ENCODE measurements at places on chromosomes 11 and 22.

GRCh38 chr11:15523543-15523942, 408.8 kb downstream of the INSC start:
- DNase-seq: no peak

DNA sequence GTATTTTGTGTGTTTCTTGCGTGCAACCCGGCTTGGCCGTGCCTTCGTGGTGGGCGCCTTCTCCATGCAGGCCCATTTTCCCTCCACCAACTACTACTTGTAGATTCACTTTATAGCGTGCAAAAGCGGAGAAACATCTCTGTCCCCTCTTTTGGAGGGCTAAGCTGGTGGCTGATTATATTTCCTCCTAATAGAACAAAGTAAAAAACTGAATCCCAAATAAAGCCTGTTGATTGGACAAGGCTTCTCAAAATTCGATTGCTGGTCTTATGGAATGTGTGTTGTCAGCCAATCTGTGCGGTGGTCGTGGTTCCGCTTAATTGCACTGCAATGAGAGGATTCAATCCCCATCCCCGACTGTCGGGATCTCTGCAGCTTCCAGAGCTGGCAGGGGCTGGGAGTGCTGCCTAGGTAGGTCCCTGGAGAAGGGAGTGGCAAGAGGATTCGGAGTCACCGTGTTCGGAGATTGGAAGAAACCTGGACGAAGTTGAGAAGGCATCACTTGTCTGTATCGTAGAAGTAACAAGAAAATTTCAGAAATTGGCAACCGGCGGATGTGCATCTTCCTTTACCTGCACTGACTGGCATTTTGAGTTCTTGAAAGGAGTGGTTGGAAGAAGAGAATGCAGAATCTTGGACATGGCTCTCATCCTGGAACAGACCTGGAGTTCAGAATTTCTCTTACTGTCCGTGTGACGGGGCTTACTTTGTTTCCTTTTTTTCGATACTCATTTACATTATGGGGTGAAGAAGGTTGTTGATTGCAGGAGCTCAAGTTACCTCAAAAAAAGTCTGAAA, 1.1 kb downstream of the HMGXB4 start:
- DNase-seq: no peak

DNA sequence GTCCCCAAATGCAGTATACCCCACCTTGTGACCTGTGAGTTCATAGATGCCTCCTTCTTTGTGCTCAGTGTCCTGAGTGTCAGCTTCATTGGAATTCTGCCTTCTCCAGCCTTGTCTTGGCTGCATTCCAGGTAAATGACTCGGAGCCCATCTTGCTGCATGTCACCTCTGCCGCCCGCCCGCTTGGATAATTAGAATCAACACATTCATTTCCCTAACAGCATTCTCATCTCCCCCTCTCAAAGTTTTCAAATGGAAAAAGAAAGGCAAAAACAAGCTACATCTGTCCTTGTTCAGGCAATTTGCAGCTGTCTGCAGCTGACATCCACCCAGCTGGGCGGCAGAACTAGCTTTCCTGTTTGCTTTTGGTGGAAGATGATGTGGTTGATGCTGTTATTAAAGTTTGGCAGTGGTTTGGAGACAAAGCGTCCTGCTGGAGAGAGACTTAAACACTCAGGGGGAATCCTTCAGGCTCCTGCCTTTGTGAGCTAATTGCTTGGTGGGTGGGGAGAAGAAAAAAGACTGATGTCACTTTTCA, 198.8 kb upstream of the SEZ6L start:
- DNase-seq: no peak

DNA sequence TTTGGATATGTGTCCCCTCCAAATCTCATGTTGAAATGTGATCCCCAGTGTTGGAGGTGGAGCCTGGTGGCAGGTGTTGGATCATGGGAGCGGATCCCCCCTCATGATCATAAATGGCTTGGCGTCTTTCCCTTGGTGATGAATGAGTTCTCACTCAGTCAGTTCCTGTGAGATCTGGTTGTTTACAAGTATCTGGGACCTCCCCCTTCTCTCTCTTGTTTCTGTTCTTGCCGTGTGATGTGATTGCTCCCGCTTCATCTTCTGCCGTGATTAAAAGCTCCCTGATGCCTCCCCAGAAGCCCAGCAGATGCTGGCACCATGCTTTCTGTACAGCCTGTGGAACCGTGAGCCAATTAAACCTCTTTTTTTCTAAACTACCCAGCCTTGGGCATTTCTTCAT, 102.2 kb downstream of the SEZ6L start:
- DNase-seq: no peak

- no peak for DNase-seq
Observed at GRCh38 chr22:42586381-42586780, 28.3 kb downstream of the POLDIP3 start.

GRCh38 chr22:50553310-50553709, 7.6 kb downstream of the KLHDC7B start:
- DNase-seq: no peak

- no peak for DNase-seq
Observed at GRCh38 chr22:22720724-22721261, 76.4 kb downstream of the GGTLC2 start.

DNA sequence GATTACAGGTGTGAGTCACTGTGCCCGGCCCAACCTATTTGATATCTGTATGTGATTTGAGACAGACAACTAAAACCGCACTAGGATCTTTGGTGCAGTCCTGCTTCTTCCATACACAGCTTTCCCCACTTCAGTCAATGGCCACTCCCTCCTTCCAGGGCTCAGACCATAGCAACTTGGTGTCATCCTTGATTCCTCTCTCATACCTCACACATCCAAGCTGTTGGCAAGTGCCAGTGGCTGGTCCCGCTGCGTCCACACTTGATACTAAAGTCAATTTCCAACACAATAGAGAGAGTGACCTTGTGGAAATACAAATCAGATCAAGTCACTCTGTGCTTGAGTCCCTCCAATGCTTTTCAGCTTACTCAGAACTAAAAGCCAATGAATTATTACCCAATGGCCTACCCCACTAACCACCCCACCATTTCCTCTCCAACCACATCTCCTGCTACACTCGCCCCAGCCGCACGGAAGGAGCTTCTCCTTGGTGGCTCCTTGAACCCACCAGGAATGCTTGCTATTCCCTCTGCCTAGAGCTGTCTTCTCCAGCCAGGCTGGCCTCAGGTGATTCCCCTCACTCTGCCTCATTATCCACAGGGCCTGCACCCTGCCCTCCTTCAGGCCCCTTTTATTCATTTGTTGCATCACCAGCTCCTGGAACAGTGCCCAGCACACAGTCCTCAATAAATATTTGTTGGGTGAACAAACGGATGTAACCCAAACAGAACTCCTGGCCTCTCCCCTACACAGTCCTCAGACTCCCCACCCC, 12.9 kb downstream of the ABTB2 start:
- no peak for DNase-seq

DNA sequence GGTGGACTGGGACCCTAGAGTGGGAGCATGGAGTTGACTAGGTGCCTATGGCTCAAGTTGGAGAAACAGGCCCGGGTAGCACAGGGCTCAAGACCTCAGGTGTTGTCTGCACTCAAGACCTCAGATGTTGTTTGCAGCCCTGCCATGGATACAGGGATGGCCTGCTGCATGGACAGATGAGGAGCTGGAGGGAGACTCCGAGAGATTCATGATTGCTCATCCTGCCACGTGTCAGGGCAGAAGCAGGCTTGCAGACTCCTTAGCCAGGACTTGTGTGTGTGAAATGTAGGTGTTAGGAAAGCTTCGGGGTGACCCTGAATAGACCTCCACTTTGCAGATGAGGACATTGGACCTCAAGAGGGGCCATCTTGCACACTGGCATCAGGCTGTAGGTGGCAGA, 921 bp downstream of the CCDC116 start:
- DNase-seq: no peak

DNA sequence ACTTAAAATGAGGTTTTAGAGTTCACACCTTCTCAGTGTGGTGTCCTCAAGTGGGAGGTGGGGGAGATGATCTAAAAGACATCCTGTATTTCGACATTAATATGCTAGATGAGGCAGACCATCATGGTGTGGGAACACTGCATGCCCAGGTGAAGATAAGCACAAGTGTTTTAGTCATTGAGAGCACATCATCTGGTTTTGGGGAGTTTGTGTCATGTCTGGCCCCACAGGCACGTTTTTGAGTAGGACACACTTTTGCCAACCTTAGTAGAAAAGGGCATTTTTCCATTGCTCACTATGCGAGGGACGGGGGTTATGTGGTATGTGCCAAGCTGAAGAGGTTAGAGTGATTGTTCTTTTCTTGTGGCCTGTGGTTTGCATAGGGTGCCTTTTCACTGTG, 189.3 kb downstream of the DBX1 start:
- DNase-seq: no peak

DNA sequence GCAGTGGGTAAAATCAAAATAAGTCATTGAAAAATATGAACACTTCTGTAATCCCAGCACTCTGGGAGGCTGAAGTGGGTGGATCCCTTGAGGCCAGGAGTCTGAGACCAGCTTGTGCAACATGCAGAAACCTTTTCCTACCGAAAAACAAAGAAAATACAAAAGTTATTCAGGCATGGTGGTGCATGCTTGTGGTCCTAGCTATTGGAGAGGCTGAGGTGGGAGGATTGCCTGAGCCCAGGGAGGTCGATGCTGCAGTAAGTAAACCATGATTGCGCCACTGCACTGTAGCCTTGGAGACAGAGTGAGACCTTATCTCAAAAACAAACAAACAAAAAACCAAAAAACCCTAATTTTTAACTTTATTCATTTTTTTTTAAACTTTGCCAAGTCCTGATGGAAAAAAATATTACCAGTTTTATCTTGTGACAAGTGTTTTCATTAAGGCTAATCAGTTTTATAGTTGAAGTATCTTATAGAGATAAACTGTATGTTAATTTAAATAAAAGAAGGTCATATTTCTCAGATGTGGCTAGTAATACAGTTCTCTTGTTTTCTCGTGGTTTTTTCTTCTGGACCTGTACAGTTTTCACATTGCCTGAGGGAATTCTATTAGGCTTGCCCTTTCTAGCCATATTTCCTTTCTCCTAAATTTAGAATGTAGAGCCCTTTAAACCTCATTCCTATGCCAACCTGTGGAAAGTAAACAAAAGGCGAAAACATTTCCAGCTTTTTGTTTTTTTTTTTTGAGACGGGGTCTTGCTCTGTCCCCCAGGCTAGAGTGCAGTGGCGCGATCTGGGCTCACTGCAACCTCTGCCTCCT, 9.4 kb downstream of the HIPK3 start:
- peak; percentile 56 for DNase-seq

DNA sequence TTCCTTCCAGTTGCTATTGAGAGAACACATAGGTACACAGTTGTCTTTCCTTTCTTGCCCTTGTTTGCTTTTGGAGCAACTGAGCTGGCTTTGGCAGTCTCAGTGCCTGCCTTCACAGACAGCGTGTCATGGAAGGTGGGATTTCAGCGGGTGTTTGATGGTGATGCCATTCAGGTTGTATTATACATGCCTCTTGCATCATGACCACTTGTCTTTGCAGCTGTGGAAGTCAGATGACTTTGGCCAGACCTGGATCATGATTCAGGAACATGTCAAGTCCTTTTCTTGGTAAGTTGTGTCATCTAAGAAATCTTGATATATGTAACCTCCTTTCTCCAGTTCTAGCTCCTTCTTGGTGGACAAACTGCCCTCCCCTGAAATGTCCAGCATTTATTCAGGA, 37.1 kb upstream of the SORL1-AS1 start:
- no peak for DNase-seq
